ENCODE measurements at places on chromosomes 3 and 15.

- DNase-seq, result no peak
These were observed 95.8 kb upstream of the PLAAT1 start for GRCh38 chr3:193145248-193145647.

- no peak for DNase-seq
These were observed 548.0 kb upstream of the CCDC54 start for GRCh38 chr3:106829206-106829605.

DNA sequence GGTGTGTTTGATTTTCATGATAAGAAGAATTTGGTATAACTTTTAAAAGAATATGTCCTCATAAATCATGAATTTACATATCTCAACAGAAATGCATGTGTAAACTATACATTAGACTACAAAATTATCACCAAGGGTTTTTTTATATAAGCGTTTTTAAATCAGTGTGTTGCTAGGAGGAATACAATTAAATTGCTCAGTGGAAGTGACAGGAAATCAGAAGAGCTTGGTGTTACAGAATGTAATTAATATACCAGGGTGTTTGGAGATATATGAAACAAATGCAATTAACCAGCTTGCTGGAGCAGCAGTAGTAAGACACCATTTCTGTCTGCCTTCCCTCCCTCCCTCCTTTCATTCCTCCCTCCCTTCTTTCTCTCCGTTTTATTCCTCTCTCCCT, 2.4 kb downstream of the ROBO2 start:
- DNase-seq, result no peak

GRCh38 chr15:67340630-67341029, 86.0 kb downstream of the IQCH start:
- no peak for DNase-seq

- no peak for DNase-seq
These were observed 533.0 kb upstream of the SEMA6D start for GRCh38 chr15:47184003-47184907.

All from natural killer cell (primary cell).